ENCODE measurements at places on chromosomes 13 and 19.

DNA sequence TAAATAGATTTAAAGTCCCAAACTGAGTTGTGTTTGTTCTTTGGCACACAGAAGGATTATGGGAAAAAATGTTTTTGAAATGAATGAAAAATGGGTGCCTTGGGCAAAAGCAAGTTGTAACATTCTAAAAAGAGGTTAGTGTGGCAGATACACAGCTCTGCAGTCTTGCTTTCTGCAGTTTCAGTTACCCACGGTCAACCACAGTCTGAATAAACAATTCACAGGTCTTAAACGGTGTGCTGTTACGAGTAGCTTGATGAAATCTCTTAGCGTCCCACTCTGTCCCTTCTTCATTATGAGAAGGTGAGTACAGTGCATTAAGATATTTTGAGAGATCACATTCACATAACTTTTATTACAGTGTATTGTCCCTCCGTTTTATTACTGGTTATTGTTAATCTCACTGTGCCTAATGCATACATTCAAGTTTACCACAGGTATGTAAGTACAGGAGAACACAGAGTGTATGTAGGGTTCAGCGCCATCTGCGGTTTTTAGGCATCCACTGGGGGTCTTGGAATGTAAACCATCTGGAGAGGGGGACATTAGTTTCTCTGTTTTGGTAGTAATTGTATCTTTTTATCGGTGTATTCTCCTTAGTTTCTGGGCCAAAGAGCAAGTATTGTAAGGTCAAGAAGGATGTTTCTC, 8.1 kb downstream of the FARP1 start:
- DNase-seq: no peak

- no peak for DNase-seq
Observed at GRCh38 chr13:111642156-111642767, 321.8 kb downstream of the TEX29 start.

- no peak for DNase-seq
Observed at GRCh38 chr13:88622362-88622973, 951.3 kb downstream of the SLITRK5 start.

- no peak for DNase-seq
Observed at GRCh38 chr19:4518345-4519171, at the start of gene PLIN4. PLIN4 (minus strand) TSS chr19:4518486; CDS start chr19:4518272, 214 bp downstream.

GRCh38 chr19:35431145-35431807, 16.8 kb upstream of the FFAR2 start:
- DNase-seq: no peak

DNA sequence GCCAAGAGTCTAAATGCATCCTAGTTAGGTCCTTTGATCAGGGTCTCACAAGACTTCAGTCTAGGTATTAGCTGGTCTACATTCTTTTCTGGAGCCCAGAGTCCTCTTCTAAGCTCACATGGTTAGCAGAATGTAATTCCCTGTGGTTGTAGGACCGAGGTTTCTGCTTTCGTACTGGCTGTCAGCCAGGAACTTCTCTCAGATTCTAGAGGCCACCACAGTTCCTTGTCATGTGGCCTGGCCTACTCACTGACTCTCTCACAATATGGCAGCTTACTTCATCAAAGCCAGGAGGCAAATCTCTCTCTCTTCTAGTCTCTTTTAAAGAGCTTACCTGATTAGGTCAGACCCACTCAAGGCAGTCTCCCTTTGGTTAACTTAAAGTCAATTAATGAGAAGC, 82.9 kb downstream of the POU4F1 start:
- DNase-seq: no peak

Measured in vagina (tissue), 2 donors.